ENCODE measurements at places on chromosomes 16 and 17.

GRCh38 chr16:87531418-87531817 lies 38.6 kb upstream of the ZCCHC14 start:
- DNase-seq, result no peak

DNA sequence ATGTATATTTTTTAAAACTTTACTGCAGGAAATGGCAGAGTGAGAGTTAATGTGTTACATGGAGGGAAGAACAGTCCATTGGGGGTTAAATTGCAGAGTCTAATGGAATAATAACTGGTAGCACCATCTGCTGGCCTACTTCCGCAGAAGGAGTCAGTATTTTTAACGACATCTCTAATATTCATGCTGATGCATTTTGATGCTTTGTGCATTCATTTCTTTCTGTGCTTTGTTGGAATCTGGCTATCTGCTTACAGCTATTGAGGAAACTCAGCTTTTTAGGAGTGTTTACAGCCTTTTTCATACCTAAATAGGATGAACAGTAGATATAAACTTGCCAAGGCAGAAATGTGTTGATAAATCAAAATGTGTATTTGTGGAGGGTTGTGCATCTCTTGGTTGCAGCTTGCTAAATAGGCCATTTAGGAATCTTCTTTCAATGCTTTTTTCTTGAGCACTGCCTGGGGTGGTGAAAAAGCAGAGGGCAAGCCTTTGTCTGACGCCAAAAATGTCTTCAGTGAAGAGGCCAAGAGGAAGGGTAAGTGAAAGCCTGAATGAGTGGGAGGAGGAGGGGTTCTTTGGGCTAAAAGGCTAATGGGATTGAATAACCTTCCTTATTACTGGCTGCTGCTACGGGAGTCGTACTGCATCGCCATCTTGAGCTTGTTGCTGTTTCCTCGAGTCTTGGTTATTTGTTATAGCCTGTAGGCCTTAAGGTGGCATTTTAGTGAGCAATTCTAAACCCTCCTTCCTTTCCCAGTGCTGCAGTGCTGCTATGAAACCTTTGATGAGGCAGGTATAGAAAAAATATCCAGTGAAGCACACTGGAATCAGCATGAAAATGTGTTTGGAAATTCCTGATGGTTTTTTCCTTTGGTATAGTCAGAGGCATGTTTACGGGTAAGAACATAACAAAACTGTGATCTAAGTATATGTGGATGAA lies 153.3 kb downstream of the CHD9 start:
- DNase-seq, result peak; percentile 82

DNA sequence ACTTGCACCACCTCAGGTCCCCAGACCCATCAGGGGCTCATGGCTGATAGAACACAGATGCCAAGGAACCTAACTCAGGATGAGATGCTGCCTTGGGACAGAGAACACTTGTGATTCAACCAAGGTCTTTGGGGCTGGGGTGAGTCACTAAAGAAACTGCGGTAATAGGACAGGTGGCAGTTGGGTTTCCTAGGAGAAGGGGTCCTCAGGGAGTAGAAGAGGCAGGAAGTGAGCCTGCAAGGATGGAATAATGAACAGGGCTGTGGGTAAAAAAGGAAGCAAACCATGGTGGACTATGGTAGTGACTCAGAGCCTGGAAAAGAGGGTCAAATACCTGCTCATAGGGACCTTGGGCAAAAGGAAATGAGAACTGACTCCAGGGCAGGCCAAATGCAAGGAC lies 6.5 kb upstream of the PNPO start:
- DNase-seq, result no peak

GRCh38 chr16:59440-60059 lies 5.9 kb downstream of the SNRNP25 start:
- DNase-seq, result no peak

DNA sequence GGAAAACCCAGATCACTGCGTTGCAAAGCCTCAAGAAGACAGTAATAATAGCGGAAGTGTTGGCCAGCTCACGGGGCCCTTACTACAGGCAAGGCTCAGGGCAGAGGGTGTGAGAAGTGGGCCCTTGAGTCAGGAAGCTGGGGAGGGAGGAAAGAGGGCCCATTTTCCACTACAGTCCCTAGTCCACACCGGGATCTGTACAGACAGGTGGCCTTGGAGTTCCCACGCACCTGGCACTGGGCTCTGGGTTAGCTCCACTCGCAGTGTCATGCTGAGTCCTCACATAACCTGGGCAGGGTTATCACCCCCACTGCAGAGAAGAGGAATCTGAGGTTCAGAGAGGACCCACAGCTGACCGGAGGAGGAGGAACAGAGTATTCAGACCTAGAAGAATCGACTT lies 16.8 kb upstream of the MTSS2 start:
- no peak for DNase-seq

GRCh38 chr17:63772801-63773271 lies 561 bp downstream of the CCDC47 start:
- DNase-seq, result no peak

- DNase-seq, result peak; percentile 67
Observed at GRCh38 chr17:66494023-66494803, 191.8 kb downstream of the PRKCA start.

- DNase-seq, result no peak
Observed at GRCh38 chr17:73089322-73090317, 2.9 kb downstream of the SLC39A11 start.

GRCh38 chr16:55399911-55400310 lies 75.9 kb downstream of the IRX6 start:
- DNase-seq, result no peak

- no peak for DNase-seq
Observed at GRCh38 chr17:27218719-27219488, 75.0 kb upstream of the WSB1 start.

- DNase-seq, result no peak
Observed at GRCh38 chr17:32806646-32807045, 70.3 kb downstream of the MYO1D start.

DNA sequence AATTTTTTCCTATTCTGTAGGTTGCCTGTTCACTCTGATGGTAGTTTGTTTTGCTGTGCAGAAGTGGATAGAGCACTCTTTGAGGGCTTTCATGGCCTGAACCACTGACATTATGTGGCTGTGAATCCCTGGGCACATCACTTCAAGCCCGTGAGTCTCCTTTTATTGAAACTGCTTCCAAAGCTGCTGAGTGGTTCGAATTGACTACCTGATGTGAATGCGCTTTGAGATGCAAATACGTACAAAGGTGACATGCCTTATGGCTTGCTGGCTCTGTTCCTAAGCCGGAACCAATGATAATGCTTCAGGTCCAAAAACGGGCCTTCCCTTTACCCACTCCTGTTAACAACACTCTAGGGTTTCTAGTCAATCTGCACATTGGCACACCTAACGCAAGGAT lies 34.3 kb downstream of the ASPA start:
- DNase-seq, result no peak

GRCh38 chr16:60648290-60648689 lies 1387.9 kb downstream of the CDH8 start:
- no peak for DNase-seq

GRCh38 chr16:73891129-73891542 lies 405.5 kb upstream of the PSMD7 start:
- peak; percentile 4 for DNase-seq

DNA sequence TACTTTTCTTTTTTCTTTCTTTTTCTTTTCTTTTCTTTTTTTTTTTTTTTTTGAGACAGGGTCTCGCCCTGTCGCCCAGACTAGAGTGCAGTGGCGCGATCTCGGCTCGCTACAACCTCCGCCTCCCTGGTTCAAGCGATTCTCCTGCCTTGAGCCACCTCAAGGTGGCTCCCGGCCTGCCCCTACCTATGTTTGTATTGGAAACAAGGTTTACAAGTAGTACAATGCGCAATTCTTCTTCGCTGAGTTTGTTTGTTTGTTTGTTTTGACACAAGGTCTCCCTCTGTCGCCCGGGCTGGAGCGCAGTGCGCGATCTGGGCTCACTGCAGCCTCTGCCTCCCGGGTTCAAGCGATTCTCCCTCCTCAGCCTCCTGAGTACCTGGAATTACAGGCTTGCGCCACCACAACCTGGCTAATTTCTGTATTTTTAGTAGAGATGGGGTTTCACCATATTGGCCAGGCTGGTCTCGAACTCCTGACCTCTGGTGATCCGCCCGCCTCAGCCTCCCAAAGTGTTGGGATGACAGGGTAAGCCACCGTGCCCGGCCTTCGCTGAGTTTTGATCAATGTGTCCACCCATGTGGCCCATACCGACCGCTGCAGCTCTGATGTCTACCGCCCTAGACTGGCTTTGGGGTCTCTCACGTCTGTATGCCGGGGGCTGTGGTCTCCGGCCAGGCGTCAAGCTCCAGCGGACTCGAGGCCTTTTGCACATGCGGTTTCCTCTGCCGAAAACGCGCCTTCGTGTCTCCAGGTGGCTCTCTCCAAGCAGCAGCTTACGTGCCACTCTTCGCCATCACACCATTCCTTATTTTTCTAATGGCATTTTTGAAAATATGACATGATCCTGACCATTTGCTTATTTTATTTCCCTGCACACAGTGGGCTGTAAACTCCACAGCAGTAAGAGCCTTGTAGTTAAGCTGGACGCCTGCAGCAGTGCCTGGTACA lies 1.1 kb upstream of the YBX2 start:
- no peak for DNase-seq

- no peak for DNase-seq
Observed at GRCh38 chr16:83705856-83706255, 101.9 kb upstream of the HSBP1 start.

DNA sequence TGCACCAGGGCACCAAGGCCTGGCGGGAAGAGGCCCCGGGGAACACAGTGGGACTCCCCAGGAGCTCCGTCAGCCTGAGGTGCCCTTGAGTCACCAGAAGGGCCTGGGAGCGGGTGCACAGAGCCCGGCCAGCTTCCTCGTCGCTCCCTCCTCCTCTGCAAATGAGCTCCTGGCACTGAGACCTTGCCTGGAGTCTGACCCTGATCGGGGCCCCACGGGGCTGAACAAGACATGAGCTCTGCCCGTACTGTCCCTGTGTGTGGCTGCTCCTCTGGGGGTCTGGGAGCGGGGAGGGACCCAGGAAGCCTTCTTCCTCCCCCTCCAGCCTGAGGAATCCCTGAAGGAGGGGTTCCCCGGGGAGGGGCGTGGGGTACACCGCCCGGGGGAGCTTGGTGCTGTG lies 36.4 kb upstream of the SSTR5 start:
- no peak for DNase-seq

GRCh38 chr16:14324581-14324980 lies 253.5 kb downstream of the MRTFB start:
- no peak for DNase-seq

DNA sequence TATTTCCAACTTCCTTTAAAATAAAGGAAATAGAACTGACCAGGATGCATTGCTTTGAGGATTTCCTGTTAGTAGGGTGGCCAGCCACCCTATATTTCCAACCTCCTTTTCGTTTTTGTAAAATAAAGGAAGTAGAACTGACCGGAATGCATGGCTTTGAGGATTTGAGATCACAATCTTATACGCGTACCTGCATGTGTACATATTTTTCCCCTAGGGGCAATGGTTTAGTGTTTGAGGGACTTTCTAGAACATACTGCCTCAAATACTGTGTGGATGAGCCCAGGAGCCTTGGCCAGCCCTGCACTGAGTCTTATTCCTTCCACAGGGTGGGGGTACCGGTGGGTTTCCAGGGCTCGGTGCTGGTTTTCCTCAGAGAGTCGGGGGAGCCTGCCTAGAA lies 25.6 kb downstream of the MAPK8IP3 start:
- DNase-seq, result no peak

GRCh38 chr17:50843150-50843905 lies 7.9 kb downstream of the WFIKKN2 start:
- DNase-seq, result no peak

GRCh38 chr17:67718325-67718941 lies 697 bp downstream of the NOL11 start:
- no peak for DNase-seq

DNA sequence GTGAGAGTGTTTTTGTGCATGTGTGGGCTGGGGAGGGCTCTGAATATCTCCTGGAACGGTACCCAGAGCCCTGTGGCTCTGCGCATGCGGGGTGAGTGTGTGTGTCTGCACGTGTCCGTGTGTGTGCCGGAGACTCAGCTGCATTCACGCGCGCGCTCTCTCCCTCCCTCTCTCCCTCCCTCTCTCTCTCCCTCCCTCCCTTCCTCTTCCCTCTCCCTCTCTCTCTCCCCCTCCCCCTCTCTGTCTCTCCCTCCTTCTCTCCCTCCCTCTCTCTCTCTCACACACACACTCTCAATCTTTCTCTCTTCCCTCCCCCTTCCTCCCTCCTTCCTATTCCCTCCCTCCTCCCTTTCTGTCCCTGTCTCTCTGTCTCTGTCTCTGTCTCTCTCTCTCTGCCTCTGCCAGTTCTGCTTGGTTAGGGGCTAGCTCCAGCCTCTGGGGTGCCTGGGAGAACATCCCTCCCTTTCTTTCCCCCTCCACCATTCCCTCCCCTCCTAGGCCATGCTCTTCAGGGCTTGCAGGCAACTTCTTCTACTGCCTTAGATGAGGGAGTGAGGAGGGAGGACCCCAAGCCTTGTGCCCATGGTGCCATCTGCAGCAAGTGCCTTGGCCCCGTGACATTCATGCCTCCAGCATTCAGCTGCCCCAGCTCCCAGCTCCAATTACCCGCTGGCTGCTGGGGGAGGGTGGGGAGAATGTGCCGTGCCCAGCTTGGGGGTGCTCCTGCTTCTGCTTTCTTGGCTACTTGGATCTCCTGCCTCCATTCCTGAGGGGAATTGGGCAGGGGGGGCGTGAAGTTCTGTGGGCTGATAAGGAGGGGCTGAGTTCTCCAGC lies 6.4 kb downstream of the THRA start:
- peak; percentile 73 for DNase-seq

DNA sequence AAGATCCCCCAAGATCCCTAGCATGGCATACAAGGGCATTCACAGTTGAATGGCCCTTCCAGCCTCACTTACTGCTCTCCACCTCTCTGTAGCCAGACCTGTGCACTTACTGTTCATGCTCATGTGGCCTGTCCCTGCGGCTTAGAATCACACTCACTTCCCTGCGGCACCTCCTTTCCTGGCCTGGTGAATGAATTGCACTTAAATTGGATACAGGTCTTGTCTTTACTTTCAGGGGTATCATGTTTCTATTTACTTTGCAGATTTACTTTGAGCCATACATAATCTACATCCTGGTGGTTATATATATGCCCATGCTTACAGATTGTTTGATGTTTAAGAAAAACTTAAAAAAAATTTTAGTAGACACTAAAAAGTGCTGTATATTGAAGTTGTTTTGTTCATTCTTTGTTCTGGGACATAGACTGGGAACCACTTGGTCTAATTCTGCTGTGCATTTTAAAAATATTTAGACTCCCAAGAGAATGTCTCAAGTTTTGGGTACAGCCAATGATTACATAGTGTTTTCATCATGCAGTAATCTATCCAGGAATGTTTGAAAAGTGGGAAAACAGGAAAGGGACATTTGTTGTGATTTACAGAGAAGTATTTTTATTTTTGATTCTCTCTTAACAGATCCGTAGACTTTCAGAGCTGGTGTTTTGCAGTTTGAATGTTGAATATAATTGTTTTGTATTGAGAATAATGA lies 63.9 kb downstream of the NUP88 start:
- DNase-seq, result peak; percentile 30

All from fibroblast of the conjunctiva (primary cell).